ENCODE measurements at places on chromosomes 5 and 9.

DNA sequence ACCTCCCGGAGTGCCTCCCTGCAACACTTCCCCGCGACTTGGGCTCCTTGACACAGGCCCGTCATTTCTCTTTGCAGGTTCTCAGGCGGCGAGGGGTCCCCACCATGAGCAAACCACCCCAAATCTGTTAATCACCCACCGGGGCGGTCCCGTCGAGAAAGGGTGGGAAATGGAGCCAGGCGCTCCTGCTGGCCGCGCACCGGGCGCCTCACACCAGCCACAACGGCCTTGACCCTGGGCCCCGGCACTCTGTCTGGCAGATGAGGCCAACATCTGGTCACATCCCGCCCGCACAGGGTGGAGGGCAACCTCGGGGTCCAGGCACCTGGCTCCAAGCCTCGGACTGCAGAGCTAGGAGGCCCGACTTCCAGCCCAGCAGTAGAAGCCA lies 776 bp upstream of the TERT start:
- DNase-seq, result no peak

- DNase-seq, result no peak
Measured at GRCh38 chr9:3027210-3027609, 183.3 kb upstream of the PUM3 start.

DNA sequence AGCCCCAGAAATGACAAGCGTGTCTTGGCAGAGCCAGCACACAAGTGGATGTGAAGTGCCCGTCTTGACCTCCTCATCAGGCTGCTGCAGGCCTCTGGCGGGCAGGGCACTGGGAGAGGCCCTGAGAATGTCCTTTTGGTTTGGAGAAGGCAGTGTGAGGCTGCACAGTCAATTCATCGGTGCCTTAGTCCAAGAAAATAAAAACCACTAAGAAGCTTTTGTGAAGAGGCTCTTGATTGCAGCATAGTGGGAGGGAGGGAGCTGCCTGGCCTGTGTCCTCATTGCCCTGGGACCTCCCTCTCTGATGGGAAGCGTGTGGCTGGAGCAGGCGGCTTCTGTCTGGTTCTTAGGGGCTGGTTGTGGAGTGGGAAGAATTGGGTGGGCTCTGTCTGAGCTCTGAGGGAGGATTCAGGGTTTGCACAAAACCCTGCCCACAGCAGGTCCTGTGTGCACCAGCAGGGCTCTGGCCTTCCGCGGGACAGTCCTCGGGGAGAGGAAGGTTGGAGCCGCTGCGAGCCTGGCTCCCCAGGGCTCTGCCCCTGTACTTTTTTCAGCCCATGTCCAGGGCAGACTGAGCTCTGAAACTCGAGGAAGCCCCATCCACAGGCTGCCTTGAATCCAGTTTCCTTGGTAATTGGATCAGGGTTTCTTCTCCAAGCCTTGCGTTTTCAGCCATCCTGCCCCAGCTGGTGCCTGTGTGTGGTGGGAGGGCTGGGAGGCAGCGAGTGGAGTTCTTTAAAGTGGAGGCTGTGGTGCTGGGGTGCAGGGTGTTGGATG lies 1.1 kb downstream of the HRCT1 start:
- peak; percentile 95 for DNase-seq

DNA sequence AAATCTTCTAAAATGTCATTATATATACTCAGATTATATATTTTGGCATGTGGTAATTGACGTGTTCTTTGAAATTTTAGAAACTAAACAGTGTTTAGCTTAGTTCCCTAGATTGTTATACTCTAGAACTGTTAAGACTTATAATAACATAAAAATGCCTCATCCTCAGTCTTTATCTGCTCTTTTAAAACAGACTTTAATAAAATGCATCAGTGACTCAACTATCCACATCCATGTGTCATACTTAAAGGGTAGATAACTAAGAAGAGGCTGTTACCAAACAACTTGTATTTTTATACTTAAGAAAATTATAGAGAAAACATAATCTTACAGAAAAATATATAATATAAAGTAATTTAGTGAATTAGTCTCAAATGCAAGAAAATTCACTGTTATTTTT lies 15.2 kb downstream of the NFIL3 start:
- DNase-seq, result peak; percentile 47

- no peak for DNase-seq
Measured at GRCh38 chr5:170722316-170722715, 61.2 kb upstream of the GABRP start.

GRCh38 chr5:80646926-80647325 lies 7.5 kb upstream of the MSH3 start:
- DNase-seq, result no peak

GRCh38 chr5:169695919-169696490 lies 58.9 kb downstream of the DOCK2 start:
- DNase-seq, result peak; percentile 100

- DNase-seq, result no peak
Measured at GRCh38 chr9:4475301-4475700, 15.0 kb upstream of the SLC1A1 start.

- no peak for DNase-seq
Measured at GRCh38 chr5:76341651-76342334, 61.3 kb upstream of the IQGAP2 start.

DNA sequence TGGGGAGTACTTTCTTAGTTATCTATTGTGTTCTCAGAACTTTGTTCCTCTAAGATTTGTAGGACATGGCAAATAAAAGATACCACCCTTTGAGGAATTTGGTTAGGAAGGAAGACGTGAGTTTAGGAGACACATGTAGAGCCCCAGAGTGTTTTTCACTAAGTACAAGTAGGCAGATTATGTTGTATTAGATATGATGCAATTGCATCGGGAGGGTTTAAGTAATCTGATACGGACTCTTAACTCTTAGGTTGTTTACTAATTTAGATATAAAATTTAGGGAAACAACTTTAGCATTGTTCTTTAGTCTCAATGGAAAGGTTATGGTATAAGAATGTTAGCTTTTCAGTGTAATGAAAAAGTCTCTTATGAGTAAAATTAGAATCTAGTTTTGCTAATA lies 84.4 kb downstream of the TRIO start:
- DNase-seq, result no peak
